ENCODE measurements at places on chromosomes 5 and 9.

DNA sequence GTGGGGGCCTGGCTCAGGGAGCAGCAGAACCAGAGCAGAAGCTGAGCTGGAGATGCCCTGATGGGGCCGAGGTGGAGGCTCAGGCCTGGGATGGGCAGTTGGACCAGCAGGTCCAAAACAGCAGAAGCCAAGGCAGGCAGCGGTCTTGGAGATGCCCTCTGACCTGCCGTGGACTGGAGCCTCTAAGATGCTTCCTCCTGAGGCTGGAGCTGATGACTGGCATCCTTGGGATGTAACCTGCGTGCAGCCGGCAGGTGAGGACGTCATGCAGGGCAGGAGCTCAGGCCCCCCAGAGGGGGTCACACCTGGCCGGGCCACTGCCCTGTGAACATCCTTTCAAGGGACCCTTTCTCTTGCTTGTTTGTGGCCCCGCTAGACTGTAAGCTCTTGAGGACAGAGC is 162.0 kb downstream of the RGS3 start:
- DNase-seq, result no peak

DNA sequence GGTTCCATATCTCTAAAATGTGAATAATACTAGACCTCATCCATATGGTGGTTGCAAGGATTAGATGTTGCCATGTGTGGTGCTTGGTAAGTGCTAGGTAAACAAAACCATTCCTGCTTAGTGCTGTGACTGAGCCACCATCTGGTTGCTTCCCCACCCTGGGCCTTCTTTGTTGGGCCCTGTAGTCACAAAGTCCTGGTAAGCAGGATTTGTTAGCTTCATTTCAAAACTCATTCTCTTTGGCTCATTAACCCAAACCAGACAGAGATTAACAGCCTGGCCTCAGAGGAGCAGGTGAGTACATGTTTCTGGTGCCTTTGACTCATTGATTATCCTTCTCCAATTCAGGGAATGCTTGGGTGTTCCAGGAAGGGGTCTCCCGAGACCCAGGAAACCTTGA is 240.2 kb downstream of the ARHGAP26 start:
- DNase-seq, result no peak

GRCh38 chr9:112162621-112163413 is 12.3 kb downstream of the SUSD1 start:
- no peak for DNase-seq

- DNase-seq, result no peak
Measured at GRCh38 chr5:40981420-40981819, 72.1 kb downstream of the C7 start.

GRCh38 chr5:170104299-170104698 is 1.4 kb upstream of the FOXI1 start:
- no peak for DNase-seq

All from T-helper 9 cell (primary cell).